ENCODE measurements at places on chromosomes 2 and 18. TPM values are rescaled to one million over a fixed set of nuclear protein-coding genes. Genes with fewer than 3 reads are reported as not detected.

DNA sequence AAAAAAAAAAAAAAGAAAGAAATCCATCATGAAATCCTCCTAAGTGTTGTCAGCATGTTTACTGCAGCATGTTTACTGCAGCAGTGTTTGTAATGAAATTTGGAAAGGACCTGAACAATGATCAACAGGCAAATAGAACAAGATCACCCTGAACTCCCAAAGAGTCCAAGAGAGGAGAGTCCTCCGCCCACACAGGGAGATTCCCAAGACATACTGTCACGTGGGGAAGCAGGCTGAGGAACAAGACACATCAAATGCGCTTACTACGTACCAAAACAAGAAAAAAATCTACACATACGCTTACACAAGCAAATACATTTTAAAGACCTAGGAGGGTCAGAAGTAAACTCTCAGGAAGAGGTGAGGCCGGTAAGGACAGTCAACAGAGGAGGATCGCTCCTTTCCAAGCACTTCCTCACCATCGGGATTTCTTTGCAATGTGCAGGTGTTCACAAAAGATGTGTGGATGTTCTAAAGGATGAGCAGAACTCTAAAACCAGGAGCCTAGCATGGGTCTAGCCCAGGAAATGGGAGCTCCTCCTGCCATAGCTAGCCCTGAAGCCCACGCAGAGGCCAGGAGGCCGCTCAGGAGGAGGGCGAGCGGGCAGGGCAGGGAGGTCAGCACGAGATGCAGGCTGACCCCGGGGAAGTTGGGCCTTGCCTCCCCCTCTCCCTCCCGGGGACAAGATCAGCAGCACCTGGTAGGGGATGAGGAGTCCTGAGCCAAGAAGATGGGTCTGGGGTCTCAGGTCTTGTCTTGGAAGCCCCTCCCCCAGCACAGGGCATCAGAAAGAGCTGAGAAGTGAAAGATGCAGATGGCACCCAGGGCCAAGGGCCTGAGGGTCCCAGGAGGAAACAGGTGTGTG lies 66.4 kb downstream of the ZNF516 start:
- no peak for DNase-seq

Gene CHMP1B
- 63.7 TPM for total RNA-seq

- DNase-seq, result no peak
Measured at GRCh38 chr2:166653185-166653813, 159.2 kb upstream of the SCN7A start.

GRCh38 chr2:141911485-141912066 lies 219.2 kb downstream of the LRP1B start:
- DNase-seq, result no peak

DNA sequence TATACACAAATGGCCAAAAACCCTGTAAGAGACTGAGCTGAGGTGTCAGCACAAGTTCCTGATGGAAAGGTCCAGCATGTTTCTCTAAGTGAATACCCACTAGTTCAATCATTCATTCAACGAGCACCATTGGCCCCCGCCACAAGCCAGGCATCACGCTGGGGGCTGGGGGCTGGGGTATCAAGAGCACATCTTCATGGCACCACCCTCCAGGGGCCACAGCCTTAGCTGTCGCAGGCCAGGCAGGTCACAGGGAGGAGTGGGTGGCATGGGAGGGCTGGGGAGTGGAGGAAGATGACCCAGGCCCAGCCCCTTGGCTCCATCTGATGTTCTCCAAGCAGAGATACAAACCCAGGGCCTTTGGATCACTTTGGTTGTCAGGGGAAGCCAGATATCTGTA lies 97.9 kb downstream of the ACKR3 start:
- DNase-seq, result peak; percentile 17

- peak; percentile 97 for DNase-seq
Measured at GRCh38 chr2:43225788-43226557, 433 bp downstream of the ZFP36L2 start.

DNA sequence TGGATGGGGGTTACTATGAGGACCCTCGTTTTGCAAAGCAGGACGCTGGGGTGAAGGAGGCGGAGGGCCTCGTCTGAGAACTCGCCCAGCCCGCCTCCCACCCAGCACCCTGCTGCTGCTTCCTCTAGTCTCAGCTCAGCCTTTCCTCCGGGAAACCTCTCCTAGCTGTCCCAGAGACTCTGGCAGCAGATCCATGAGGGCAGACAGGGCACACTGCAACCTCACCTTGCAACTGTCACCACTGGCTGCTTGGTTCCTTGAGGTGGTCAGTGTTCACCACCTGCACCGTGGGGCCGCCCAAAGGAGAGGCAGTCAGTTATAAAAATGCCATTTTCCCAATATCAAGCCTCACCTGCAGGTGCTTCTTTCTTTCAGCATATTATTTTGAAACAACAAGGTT lies 45.6 kb downstream of the PARD6G start:
- no peak for DNase-seq

Gene GATA6
- total RNA-seq, result 10.9 TPM

DNA sequence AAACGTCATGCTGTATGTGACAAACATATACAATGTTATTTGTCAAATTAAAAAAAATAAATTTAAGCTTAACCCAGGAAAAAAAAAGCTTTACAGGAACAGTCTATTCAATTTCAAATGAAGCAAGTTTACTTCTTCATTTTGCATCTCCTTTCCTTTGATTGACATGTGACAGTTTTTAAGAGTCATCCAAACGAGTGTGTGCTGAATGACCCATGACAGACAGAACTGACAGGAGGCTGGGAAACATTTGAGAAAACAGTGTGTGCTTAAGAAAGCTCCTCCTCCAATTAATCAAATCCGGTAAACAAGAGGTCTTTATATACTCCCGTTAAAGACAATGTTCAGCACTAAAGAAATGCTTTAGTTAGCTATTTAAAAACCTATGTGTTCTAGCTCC lies 177.7 kb downstream of the SRBD1 start:
- DNase-seq, result no peak

Gene ZSCAN30
- total RNA-seq, result 16.6 TPM

GRCh38 chr2:149129433-149129832 lies 90.9 kb downstream of the LYPD6B start:
- DNase-seq, result no peak

GRCh38 chr2:159131267-159131913 lies 155.1 kb downstream of the WDSUB1 start:
- DNase-seq, result no peak

GRCh38 chr18:76855594-76855993 lies 33.2 kb downstream of the ZNF236 start:
- no peak for DNase-seq

Gene SLC4A1AP
- total RNA-seq, result 27.9 TPM

DNA sequence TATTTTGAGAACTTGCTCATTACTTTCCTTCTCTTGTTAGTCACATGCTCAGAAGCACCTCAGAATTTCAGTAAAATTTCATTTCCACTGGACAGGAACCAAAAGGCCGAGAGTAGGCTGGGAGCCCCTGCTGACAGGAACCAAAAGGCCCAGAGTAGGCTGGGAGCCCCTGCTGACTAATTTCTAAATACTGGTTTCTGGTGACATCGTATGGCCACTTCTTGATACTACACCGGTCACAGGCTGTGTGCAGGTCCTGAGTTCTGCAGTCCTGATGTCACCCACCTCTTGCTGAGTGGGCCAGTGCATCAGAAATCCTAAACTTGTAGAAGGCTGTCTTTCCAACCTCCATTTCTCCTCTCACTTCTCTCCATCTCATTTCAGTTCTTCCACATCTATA lies 17.7 kb upstream of the EN1 start:
- peak; percentile 84 for DNase-seq

Gene SERPINB4
- total RNA-seq, result not detected

DNA sequence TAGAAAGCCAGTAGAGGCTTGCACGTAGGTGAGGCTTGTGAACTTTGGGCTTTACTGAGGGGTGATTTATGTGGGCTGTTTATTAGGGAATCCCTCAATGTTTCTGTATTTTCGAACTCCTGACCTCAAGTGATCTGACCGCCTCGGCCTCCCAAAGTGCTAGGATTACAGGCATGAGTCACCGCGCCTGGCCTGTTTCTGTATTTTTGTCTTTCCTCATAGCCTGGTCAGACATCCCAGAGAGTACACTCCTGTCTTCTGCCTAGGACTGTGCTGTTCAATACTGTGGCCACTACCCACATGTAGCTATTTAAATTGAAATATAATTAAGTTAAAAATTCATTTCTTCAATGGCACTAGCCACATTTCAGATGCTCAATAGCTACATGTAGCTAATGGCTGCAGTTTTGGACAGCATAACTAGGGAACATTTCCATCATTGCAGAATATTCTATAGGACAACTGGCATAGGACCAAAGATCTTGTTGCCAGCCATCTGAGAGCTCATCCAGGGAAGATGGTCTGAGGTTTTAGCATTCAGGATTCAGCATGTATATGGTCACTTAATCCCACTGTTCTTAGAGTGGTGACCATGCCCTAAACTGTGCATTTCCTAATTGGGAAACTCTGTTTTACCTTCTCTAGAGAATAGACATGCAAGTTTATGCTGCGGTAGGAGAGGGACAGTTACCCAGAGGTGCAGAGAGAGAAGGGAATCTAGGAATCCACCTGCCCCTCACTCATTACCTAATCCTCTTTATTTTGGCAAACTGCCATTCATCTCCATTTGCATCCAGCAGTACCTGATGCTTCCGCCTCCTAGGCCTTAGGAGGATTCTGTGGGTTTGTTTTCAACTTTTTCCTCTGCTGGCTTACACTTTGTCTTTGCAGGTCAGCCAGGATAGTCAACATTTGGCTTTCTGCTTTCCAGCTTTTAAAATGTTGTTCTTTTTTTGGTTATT lies 64.4 kb downstream of the LCLAT1 start:
- DNase-seq, result peak; percentile 36

GRCh38 chr2:19682493-19682892 lies 219.3 kb downstream of the TTC32 start:
- no peak for DNase-seq

DNA sequence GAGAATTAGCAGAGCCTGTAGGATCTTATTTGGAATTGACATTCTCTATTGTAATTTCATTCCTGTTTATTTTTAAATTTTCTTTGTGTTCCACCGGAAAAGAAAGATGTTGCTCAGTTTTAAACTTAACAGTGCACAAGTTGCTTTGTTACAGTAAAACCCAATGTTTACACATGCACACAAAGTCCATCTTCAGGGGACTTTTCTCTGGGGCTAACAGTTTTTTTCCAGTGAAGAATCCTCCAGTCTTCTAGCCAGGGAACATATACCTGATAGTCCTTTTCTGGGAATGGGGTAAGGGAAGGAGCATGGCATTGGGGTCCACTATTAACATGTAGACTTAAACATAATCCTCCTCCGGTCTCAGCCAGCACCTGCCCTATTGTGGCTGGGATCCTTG lies 25.2 kb upstream of the MRPL33 start:
- DNase-seq, result no peak

DNA sequence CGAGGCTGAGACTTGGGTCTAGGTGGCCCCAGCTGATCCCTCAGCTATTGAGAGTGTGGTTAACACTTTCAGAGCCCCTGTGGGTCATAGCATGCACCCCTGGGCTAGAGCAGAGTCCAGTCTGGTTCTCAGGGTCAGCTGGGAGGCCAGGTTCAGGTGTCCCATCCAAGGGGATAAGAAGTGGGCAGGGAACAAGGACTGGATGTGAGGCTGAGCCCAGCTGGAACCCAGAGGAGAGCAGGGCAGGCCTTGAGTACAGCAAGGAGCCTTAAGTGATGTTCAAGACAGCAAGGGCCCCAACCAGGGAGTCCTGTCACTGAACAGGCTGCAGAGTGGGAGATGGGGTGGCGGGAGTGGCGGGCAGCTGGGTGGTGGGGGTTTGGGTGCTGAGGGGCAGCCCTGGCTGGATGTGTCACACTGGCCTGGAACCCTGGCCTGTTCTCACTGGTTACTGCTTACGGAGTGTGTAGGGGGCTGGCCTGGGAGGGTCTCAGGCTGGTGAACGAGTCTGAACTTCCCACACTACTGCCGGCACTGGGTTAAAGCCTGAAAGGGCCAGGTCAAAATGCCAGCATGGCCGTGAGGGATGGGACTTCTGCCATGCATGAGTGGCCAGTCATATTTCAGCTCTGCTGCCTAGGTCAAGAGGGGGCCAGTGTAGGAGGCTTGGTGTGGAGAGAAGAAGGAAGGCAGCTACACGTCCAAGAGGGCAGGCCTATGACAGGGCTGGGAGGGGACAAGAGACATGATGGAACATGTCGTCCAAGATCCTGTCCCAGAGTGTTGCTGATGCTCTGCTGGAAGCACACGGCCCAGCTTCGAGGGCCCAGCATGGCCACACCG lies 13.6 kb downstream of the TMEM185B start:
- peak; percentile 45 for DNase-seq

Gene CDK15
- 5.3 TPM for total RNA-seq

DNA sequence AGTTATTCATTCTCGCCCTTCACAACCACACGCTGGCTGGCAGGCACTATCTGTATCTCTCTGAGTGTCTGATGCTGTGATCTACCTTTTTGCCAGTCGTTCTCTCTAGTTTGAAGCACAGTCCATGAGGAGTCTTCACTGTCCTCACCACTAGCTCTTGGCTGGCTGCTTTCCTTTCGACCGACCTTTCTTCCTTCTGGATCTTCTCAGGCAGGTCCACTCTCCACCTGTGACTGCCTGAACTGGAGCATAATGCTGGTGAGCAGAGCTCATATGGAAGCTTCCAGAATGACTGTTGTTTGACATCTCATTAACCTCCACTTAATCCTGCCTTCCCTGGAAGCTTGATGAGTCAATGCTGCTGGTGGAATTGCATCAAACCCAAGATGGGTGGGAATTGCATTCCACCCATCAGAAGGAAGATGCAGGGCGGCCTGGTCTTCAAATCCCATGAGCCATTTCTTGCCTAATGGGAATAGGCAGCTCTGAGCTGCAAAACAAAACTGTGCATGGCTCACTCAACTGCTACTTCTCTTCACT lies 283.5 kb upstream of the HDAC4 start:
- peak; percentile 50 for DNase-seq

GRCh38 chr2:73103018-73103542 lies 9.7 kb downstream of the RAB11FIP5 start:
- DNase-seq, result no peak

Gene KIAA1328
- 8.8 TPM for total RNA-seq

GRCh38 chr2:51723691-51724090 lies 691.8 kb upstream of the NRXN1 start:
- no peak for DNase-seq

DNA sequence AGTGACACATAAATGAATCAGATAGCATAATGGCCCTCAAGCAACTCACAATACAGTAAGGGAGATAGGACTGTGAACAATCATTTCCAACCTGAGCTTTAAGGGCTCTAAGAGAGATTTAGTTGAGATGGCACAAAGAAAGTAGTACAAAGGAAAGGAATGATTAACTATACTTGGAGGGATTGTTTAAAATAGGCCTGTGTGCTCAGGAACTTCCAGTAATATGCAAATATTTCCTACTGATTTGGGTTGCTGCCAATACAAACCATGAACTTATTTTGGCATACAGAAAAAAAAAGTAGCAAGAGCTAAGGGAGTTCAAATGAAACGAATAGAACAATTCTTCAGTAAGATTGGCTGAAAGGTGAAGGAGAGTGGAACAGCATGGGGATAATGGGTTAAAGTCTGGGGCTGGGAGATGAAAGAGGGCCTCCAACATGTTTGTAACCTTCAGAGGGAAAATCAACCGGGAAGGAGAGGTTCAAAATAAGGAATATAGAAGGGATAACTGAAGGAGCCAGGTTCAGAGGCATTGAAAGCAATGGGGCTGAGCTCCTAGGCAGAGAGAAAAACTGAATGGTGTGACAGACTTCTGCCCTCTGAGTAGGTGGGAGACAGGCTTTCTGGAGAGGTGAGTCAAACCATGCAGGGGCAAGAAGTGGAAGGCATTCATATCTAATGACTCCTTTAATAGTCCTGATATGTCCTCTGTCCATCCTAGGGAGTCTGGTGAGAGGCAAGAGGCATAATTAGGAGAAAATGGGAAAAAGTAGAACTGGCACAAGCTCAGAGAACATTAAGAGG lies 83.5 kb downstream of the DNAH7 start:
- no peak for DNase-seq

Gene PLA2R1
- total RNA-seq, result 19.9 TPM

GRCh38 chr2:125371867-125372266 lies 1284.1 kb upstream of the GYPC start:
- no peak for DNase-seq

GRCh38 chr18:48875942-48876511 lies 74.7 kb downstream of the SMAD7 start:
- DNase-seq, result no peak

Data from osteoblast (primary cell).